ENCODE measurements at places on chromosomes 4 and X. TPM values are rescaled to one million over a fixed set of nuclear protein-coding genes. Genes with fewer than 3 reads are reported as not detected.
A peak's percentile ranks its signal among the peaks of the same experiment; 100 is the strongest.

The TBX22 gene
- 0.30 TPM for total RNA-seq

The ERVMER34-1 gene
- total RNA-seq, result 0.99 TPM

The SCRG1 gene
- total RNA-seq, result 25.5 TPM

The EVC2 gene
- total RNA-seq, result 6.6 TPM

The DHX15 gene
- total RNA-seq, result 145 TPM

The PLP1 gene
- total RNA-seq, result 928 TPM

The SERTM2 gene
- 5.1 TPM for total RNA-seq

The SMPX gene
- 0.89 TPM for total RNA-seq

The NLGN3 gene
- 31.2 TPM for total RNA-seq

DNA sequence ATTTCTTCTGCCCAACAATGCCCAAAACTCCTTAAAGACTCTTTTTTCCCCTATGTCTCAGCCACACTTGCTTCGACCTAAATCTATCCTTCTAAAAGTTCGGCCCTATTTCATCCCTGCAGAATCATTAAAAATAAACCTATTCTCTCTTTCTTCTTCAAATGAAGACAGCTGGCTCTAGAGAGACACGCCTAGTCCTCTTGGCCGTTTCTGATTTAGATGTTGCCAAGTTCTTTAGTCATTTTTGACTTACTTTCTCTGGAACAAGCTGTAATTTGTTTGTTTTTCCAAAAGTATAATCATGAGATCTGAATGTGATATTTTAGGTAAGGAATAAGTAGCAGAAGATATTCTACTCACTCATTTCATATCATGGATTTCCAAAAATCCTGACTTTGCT, 211.6 kb downstream of the CENPC start:
- H3K4me1 ChIP-seq, result no peaks in the 10 kb centered on the region
- no peaks in the 10 kb centered on the region for H3K27me3 ChIP-seq
- H3K4me3 ChIP-seq, result no peak overlapping the region

DNA sequence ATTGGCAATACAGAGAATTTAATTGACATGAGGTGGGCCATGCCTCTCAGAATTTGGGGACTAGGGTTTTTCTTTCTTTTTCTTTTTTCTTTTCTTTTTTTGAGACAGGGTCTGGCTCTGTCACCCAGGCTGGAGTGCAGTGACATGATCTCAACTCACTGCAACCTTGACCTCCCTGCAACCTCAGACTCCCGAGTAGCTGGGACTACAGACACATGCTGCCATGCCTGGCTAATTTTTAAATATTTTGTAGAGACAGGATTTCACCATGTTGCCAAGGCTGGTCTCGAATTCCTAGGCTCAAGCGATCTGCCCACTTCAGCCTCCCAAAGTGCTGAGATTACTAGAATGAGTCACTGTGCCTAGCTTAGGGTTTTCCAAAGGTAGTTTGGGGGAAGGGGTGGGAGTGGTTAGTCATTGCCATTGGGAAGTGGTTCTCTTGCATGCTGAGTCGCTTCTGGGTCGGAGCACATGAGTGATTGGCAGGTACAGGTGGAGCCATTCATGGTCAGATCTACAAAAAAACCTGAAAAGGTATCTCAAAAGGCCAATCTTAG, 54.5 kb downstream of the MID2 start:
- H3K27ac ChIP-seq, result no peak overlapping the region
- no peak for DNase-seq
- H3K4me1 ChIP-seq, result no peaks in the 10 kb centered on the region
- peaks cover 5% of the 10 kb centered on the region for H3K27me3 ChIP-seq

DNA sequence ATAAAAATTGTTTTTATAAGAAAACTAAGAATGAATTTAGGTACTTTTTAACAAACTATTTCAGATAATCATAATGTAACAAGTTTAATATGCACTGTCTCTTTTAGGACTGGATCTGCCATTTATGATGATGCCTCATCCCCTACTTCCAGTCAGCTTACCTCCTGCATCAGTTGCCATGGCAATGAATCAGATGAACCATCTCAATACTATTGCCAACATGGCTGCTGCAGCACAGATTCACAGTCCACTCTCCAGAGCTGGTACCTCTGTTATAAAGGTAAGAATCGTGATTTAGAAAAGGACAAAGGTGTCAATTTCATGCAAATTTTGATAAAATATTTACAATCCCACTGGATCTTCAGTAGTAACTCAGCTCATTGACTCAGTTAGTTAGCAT, 566.2 kb downstream of the DACH2 start:
- peak; percentile 34 for DNase-seq
- H3K27me3 ChIP-seq, result no peaks in the 10 kb centered on the region
- no peak overlapping the region for H3K4me3 ChIP-seq
- H3K27ac ChIP-seq, result no peak overlapping the region

DNA sequence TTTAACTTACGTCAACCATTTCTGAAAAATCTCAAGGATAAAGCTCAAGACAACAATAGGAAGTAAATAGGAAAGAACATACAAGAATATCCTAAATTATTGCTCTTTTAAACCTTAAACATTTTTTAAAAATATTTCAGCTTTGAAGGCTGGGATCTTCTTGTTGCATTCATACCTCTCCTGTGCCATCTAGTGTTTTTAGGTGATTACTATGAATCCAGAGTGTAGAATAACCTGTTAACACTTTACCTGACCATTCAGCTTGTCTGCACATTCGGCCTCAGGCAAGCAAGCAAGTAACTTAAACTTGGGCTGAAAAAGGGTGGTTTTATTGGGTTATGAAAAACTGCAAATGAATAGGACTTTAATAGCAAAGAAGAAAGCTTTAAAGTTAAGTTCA, 507.8 kb upstream of the INTU start:
- H3K36me3 ChIP-seq, result no peaks in the 10 kb centered on the region
- no peak overlapping the region for H3K4me3 ChIP-seq
- H3K27ac ChIP-seq, result no peak overlapping the region

- no peak overlapping the region for H3K27ac ChIP-seq
- no peaks in the 10 kb centered on the region for H3K27me3 ChIP-seq
- no peaks in the 10 kb centered on the region for H3K4me1 ChIP-seq
- H3K36me3 ChIP-seq, result no peaks in the 10 kb centered on the region
- no peak overlapping the region for H3K4me3 ChIP-seq
These were observed 1170.8 kb upstream of the PCDH7 start for GRCh38 chr4:29549342-29549741.

DNA sequence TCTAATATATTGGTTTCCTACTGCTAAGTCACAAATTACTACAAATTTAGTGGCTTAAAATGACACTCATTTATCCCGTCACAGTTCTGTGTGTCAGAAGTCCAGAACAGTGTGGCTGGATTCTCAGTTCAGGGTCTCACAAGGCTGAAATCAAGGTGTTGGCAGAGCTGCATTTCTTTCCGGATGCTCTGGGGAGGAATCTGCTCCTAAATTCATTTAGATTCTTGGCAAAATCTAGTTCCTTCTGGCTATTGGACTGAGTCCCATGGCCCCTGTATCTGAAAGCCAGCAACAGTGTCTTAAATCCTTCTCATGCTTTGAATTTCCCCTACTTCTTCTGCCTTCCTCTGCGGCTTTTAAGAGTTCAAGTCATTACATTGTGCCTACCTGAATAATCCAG, 103.1 kb upstream of the BMP3 start:
- H3K36me3 ChIP-seq, result no peaks in the 10 kb centered on the region
- H3K27me3 ChIP-seq, result no peaks in the 10 kb centered on the region
- H3K4me3 ChIP-seq, result no peak overlapping the region
- H3K27ac ChIP-seq, result no peak overlapping the region
- H3K4me1 ChIP-seq, result no peaks in the 10 kb centered on the region

DNA sequence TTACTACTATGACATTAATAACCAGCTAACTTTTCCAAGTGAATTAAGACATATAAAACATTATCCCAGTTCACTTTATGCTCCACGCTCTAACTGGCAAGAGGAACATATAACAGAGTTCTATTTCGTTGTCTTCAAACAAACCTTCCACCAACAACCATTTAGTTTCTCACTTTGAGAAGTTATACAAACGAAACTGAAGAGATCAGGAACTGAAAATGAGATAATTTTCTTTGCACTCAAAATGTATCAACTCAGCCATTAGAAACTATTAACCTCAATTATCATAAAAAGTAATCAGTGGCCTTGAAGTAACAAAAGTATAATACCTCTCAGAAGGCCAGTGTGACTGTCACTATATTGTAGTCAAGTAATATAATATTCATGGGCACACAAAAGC, 70.1 kb downstream of the CHM start:
- H3K4me1 ChIP-seq, result no peaks in the 10 kb centered on the region
- no peak overlapping the region for H3K4me3 ChIP-seq
- no peak for DNase-seq
- no peaks in the 10 kb centered on the region for H3K27me3 ChIP-seq

GRCh38 chr4:47519239-47519883, 34.3 kb downstream of the ATP10D start:
- no peaks in the 10 kb centered on the region for H3K36me3 ChIP-seq
- H3K27ac ChIP-seq, result no peak overlapping the region
- H3K4me1 ChIP-seq, result no peaks in the 10 kb centered on the region
- H3K27me3 ChIP-seq, result no peaks in the 10 kb centered on the region
- DNase-seq, result no peak

DNA sequence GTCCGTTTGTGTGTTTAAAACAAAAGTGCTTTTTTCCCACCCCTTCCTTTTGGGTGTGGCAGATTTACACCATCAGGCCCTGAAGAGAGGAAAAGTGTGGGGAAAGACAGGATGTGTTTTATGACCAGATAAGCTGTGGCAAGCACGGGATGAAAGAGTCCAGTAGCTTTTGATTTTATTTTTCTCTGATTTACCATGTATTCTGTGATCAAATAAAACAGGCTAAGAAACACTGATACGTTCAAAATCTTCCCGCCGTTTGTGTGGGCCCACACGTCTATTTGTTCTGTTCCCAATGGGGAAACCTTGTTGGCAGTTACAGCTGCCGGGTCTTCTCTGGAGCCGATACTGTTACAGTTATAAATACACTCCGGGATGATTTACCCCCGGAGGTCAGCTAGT, 10.8 kb downstream of the LRP2BP start:
- H3K27ac ChIP-seq, result no peak overlapping the region
- no peak overlapping the region for H3K4me3 ChIP-seq
- H3K4me1 ChIP-seq, result no peaks in the 10 kb centered on the region
- H3K27me3 ChIP-seq, result no peaks in the 10 kb centered on the region
- H3K36me3 ChIP-seq, result peaks cover 5% of the 10 kb centered on the region
- DNase-seq, result no peak

GRCh38 chr4:141210168-141210567, 10.5 kb upstream of the ZNF330 start:
- DNase-seq, result no peak
- no peaks in the 10 kb centered on the region for H3K36me3 ChIP-seq
- H3K4me1 ChIP-seq, result no peaks in the 10 kb centered on the region
- H3K4me3 ChIP-seq, result no peak overlapping the region
- no peak overlapping the region for H3K27ac ChIP-seq

DNA sequence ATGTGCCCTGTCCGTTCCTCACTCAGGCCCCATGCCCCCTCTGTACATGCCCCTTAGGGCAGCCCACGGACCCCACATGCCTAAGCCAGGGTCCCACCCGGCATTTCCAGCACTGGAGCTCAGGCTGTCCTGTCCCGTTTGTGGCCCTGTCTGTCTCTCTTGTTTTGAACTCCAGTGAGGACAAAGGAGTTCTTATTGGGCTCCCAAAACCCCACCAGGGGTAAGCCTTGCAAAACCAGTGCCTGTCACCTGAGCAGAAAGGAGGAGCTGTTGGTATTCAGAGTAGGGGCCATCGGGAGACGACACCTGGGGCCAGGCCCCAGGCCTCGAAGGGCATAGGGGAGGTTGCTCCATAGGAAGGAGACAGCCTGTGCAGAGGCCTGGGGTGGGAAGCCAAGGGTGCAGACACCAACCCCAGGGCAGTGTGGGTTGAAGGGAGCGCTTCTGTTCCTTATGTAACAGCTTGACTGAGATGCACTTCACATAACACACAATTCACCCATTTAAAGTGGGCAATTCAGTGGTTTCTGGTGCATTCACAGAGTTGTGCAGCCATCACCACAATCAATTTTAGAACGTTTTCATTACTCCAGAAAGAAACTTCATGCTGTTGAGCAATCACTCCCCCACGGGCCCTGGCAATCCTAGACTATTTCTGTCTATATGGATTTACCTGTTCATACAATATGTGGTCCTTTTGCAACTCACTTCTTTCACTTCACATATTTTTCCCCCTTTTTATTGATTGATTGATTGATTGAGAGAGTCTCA, 31.7 kb downstream of the MAN2B2 start:
- no peaks in the 10 kb centered on the region for H3K27me3 ChIP-seq
- H3K27ac ChIP-seq, result no peak overlapping the region
- peaks cover 76% of the 10 kb centered on the region for H3K36me3 ChIP-seq

- no peak for DNase-seq
- H3K27ac ChIP-seq, result no peak overlapping the region
- no peaks in the 10 kb centered on the region for H3K36me3 ChIP-seq
- no peak overlapping the region for H3K4me3 ChIP-seq
These were observed 13.9 kb upstream of the PCDH19 start for GRCh38 chrX:100424012-100424411.

DNA sequence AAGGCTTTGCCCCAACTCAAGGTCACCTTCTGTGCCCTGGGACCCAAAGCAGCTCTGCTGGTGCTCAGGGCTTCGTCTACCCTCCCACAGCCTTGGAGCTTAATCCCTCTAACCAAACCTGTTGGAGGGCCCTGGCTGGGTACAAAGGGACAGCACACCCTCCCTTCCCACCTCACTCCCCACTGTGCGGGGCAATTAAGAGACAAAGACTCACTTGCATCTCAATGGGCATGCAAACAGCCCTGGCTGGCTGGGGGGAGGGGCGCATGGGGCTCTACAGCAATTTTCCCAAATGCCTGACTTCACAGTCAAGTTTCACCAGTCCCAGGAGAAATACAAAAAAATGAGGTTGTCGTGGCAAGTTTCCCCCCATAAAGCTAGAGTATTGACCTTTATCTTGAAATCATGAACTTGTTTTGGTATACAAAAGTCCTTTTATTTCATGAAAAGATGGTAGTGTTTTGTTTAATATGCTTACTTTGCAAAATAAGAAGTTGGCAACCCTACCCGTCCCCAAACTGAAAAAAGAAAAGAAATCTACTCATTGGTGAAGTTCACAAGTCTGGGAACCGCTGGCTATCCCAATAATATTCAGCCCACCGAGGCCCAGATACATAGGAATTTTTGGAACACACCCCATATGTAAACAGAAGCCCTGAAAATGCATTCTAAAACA, 4.1 kb upstream of the CD99L2 start:
- DNase-seq, result no peak
- H3K4me1 ChIP-seq, result peaks cover 8% of the 10 kb centered on the region
- no peak overlapping the region for H3K27ac ChIP-seq
- no peaks in the 10 kb centered on the region for H3K27me3 ChIP-seq
- no peaks in the 10 kb centered on the region for H3K36me3 ChIP-seq
- H3K4me3 ChIP-seq, result no peak overlapping the region

- peaks cover 3% of the 10 kb centered on the region for H3K36me3 ChIP-seq
- H3K27me3 ChIP-seq, result no peaks in the 10 kb centered on the region
- H3K4me1 ChIP-seq, result no peaks in the 10 kb centered on the region
- no peak overlapping the region for H3K27ac ChIP-seq
- no peak for DNase-seq
- no peak overlapping the region for H3K4me3 ChIP-seq
These were observed 20.0 kb downstream of the TAPT1 start for GRCh38 chr4:16206301-16206700.

GRCh38 chrX:124862301-124862700, 457.4 kb upstream of the TEX13C start:
- H3K4me3 ChIP-seq, result no peak overlapping the region
- DNase-seq, result no peak
- H3K27me3 ChIP-seq, result no peaks in the 10 kb centered on the region
- H3K4me1 ChIP-seq, result no peaks in the 10 kb centered on the region
- no peak overlapping the region for H3K27ac ChIP-seq
- H3K36me3 ChIP-seq, result no peaks in the 10 kb centered on the region
